ENCODE measurements at places on chromosomes 11 and 22.

- DNase-seq: no peak
These were observed 615 bp upstream of the NFAM1 start for GRCh38 chr22:42432818-42433217.

GRCh38 chr11:119374632-119375336 lies 6.7 kb downstream of the USP2 start:
- DNase-seq: no peak

- DNase-seq: no peak
These were observed 385.1 kb downstream of the TBC1D22A start for GRCh38 chr22:47147572-47147971.

DNA sequence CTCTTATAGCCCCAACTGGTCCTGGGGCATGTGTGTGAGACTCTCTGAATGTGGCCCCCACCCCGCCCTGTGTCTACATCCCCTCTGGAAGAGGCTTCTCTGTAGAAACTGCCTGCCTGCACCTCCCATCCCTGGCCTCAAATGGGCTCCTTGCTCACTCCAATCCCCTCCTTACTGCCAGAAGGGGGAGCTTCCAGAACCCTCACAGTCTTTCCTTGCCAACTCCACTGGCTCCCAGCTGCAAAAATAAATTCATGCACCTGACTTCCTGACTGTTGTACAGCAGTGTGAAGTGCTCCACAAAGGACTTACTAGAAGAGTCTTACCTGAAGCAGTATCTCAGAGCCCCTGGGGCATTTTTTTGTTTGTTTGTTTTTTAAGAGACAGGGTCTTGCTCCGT lies 15.2 kb upstream of the SERPIND1 start:
- no peak for DNase-seq

DNA sequence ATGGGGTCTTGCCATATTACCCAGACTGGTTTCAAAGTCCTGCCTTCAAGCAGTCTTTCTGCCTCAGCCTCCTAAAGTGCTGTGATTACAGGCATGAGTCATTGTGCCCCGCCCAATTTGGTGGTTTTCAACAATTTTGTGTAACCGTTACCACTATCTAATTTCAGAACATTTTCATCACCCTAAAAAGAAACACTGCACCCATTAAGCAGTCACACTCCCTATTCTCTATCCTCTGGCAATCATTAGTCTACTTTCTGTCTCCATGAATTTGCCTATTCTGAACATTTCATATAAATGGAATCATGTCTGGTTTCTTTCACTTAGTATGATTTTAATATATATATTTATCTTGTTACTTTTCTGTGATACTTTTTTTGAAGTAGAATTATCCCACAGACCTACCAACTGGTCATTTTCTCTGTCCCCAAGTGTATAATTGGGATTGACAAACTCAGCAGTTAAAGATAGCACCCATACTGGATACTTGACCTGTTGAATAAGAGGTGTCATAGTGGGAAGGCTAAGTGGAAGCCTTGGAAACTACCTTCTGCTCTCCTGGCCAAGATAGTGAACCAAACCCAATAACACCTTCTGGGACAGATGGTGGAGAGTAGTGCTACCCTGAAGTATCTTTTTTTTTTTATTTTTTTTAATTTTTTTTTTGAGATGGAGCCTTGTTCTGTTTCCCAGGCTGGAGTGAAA lies 64.8 kb downstream of the STIM1 start:
- DNase-seq: peak; percentile 74

- DNase-seq: peak; percentile 73
These were observed 31.7 kb upstream of the GCAT start for GRCh38 chr22:37775785-37776638.

- no peak for DNase-seq
These were observed 9.5 kb downstream of the GRK2 start for GRCh38 chr11:67275606-67276409.

GRCh38 chr11:104163100-104164027 lies 583 bp downstream of the PDGFD start:
- DNase-seq: peak; percentile 28

DNA sequence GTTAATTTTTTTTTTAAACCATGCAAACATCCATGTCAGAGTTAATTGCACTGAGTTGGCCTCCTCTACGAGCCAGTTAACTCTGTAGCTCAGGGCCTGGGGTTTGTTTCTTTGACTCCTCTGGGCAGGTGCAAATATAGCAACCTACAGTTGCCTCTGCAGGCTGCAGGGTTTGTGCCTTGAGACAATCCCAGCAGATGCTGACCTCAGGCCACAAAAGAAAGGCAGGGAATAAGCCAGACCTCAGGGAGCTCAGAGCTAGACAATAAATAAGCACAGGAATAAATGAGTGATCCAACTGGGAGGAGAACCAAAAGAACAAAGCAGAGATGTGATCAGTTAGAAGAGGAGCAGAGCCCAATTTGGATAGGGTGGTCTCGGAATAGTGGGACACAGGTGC lies 390.8 kb downstream of the SHANK2 start:
- DNase-seq: no peak

- DNase-seq: no peak
These were observed 73.5 kb downstream of the BRD1 start for GRCh38 chr22:49753961-49754695.

DNA sequence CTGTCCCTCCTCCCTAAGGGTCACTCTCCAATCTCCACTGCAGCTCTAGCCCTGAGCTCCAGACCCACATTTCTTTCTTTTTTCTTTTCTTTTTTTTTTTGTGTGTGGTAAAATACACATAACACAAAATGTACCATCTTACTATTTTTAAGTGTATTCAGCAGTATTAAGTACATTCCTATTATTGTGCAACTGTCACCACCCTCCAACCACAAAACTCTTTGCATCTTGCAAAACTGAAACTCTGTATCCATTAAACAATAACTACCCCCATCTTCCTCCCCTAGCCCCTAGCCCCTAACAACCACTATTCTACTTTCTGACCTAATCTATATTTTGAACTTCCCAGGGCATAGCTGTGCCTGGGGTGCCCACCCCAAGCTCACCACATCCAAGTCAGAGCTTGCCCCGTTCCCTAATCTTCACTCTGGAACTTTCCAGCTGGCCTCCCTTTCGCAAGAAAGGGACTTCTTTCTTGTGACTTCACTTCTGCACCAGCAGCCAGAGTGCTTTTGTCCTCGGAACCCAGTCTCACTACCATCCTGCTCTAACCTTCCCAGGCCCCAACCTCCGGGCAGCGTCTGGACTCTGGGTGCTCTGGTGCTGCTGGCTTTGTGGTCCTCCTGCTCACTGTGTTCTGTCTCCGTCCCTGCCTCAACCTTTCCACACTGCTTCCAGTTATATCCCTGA lies 30.7 kb downstream of the PARVG start:
- no peak for DNase-seq

DNA sequence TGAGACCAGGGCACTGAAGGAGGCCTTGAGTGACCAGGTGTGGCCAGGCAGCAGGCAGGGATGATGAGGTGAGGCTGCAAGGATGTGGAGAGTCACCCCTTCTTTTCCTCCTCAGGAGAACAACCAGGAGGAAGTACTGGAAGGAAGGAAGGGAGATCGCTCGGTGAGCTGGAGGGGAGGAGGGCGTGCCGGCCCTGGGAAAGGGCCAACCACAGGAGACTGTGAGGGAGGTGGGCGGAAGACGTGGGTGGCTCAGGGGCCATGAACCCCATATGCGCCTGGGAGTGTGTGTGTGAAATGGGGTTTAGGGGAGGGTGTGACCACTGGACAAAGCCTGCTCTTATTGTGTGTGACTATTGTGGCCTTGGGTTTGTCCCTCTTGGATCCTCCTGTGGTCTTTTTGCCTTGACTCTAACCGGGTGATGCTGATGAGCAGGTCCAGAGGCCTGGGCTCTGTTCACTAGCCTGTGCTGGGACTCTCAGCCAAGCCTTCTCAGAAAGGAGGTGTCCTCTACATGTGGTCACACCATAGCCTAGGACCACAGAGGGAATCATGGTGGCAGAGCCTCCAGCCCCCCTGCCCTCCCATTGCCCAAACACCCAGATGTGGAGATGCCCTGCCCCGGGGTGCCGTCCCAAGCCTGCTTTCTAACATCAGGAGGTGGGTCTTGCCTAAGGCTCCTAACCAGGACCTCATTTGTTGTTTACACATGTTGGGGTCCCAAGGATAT lies 41.3 kb upstream of the TUB start:
- no peak for DNase-seq

DNA sequence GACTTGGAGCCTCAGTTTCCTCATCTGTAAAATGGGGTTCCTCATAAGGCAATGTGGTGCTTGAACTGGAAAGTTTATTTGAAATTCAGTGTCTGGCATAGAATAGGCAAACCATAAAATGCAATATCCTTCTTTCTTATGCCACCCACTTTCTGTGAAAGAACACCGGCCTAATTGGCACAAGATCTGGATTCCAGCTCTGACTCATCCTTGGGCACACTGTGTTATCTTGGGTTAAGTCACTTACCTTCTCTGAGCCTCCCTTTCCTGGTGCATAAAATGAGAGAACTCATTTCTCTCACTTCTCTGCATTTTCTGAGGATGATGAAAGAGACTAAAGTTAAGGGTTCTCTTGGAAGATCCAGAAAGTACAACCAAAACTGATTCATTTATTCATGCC lies 5.1 kb downstream of the INSC start:
- no peak for DNase-seq

DNA sequence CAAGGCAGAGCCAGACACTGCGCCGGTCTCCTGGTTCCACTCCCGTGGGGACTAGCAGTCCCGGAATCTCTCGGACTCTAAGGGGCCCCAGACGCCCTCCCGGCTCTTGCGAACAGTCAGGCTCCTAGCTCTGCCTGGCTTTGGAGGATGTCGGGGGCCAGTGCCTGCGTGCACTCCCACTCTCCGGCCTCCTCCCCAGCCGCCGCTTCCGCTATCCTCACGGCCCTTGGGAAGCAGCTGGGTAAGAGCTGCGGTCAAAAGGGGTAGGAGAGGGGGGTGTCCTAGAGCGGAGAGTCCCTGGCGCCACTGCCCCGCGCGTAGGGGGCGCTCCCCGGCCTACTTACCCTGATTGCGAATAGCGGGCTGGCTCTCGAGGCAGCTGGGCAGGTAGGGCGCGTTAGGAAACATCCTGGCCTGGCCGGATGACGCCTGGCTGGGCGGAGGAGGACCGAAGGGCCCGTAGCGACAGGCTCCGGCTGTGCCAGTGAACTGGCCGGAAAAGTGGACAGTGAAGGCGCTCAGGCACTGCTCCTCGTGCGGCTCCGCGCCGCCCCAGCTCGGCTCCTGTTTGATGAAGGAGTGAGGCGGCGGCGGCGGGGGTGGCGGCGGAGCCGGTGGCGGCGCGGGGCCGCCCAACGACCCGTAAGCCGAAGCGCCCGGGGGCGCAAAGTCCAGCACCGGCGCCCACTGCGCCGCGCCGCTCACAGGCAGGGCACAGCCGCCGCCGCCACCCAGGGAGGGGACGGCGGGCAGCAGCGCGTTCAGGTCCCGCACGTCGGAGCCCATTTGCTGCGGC lies 785 bp downstream of the WT1 start:
- no peak for DNase-seq

DNA sequence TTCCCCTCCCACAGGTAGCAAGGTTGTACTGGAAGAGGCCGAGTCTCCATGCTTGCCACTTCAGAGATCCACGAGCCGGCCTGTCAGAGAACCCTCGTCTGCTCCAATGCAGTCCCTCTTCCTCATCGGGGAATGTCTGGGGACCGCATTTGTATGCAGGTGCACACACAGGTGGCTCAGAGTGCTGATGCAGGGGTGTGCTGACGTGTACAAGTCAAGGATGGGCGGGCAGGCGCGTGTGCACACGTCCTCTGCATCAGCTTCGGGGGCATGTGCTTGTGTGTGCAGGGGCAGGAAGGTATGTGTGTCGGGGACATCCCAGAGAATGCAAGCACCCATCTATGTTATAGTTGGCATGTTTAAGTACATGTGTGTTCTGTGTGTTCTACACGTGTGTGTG lies 49.4 kb downstream of the ELFN2 start:
- DNase-seq: no peak

DNA sequence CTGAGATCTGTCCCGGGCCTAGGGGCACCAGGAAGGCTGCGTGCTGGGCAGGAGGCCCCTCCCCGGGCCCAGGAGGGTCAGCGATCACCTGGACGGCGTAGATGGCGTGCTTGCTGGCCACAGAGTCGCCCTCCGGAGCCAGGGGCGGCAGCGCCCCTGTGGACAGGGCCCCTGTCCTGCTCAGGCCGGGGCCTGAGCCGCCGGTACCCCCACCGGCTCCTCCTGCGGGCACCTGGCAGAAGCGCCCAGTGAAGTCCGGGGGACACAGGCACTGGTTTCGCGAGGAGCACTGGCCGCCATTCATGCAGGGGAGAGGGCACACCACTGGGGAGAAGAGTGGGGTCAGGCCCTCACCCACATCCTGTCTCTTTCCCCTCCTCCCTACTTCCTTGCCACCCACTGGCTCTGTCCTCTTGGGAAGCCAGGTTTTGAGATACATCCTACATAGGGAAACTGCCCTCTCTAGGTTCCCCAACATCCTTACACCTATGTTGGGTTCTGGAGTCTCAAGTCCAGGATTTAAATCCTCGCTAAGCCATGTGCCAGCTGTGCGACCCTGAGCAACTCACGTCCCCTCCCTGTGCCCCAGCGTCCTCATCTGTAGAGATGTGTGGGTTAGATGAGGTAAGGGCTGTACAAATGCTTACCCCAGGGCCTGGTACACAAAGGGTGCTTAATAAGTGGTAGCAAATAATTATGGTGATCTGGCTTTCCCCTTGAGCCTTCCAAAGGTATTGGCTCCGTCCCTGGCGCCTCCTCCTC lies 3.9 kb downstream of the LTBP3 start:
- no peak for DNase-seq

DNA sequence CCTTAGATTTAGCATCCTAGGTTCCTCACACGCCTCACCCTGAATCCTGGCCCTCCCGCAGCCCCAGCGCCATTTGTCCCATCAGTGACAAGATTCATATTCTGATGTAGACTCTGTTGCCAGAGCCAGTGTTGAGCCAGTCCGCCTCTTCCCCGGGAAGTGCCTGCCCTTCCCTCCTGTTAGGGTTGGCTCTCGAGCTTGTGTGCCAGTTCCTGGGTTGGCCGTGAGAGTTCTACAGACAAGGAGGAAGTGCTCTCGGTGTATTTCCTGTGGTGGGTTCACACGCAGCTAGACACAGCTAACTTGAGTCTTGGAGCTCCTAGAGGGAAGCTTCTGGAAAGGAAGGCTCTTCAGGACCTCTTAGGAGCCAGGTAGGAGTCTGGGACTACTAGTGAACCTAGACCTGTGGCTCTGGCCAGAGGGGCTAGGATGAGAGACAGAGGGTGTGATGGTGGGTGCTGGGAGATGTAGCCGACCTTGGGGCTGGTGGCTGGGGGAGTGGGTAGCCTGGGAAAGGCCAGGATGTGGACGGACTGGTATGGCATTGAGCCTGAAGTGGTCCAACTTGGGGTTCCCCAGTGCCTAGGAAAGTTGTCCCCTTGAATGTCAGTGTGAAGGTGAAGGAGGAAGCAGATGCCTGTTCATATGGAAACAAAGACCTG lies at the start of gene IL18BP:
TSS of gene IL18BP (plus strand) at position 261 of the 662 bp plus-strand sequence. CDS start 1,076 bp downstream, outside the sequence.
- DNase-seq: no peak

- DNase-seq: peak; percentile 23
These were observed 56.3 kb upstream of the PLET1 start for GRCh38 chr11:112316971-112317370.

DNA sequence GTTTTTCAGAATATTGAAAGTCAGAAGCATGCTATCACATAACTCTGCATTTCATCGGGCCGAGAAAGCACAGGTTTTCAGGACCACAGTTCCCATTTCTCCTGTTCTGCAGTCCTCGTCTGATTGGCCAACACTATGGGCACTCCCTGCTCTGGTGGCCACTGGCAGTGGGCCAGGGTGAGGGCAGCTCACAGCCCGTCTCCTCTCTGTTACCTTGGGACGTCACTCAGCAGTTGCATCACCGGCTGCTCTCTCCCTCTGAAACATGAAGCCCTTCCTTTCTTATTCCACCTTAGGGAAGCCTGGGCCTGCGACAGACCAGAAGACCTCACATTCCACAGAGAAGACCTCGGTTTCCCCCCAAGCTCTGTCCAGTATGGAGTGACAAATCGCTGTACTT lies 11.4 kb upstream of the MICAL3 start:
- DNase-seq: peak; percentile 21

GRCh38 chr11:62449451-62449851 lies 30.6 kb downstream of the SCGB1A1 start:
- no peak for DNase-seq

Data from fibroblast of skin of right biceps (primary cell).